ENCODE measurements at places on chromosomes 12 and 14.
A peak's percentile ranks its signal among the peaks of the same experiment; 100 is the strongest.

DNA sequence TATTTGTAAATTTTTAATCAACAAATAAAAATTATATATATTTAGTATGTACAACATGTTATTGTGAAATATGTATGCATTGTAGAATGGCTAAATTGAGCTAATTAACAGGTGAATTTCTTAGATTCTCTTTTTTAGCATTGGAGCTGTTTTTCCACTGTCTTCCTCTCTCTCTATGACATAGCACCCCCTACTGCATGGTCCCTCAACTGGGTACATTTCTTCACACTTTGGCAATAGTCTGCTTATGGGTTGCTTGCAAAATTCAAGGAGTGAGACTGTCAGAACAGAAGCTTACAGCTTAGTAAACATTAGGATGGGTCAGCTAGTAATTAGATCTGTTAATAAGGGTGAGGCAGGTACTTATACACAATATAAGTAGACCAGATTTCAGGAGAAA is 658.5 kb upstream of the MGAT4C start:
- DNase-seq: no peak

GRCh38 chr12:105773471-105773870 is 365.3 kb downstream of the NUAK1 start:
- no peak for DNase-seq

- DNase-seq: peak; percentile 7
Observed at GRCh38 chr12:66393890-66394289, 91.6 kb downstream of the HELB start.

GRCh38 chr12:106108185-106108835 is 30.4 kb downstream of the NUAK1 start:
- no peak for DNase-seq

DNA sequence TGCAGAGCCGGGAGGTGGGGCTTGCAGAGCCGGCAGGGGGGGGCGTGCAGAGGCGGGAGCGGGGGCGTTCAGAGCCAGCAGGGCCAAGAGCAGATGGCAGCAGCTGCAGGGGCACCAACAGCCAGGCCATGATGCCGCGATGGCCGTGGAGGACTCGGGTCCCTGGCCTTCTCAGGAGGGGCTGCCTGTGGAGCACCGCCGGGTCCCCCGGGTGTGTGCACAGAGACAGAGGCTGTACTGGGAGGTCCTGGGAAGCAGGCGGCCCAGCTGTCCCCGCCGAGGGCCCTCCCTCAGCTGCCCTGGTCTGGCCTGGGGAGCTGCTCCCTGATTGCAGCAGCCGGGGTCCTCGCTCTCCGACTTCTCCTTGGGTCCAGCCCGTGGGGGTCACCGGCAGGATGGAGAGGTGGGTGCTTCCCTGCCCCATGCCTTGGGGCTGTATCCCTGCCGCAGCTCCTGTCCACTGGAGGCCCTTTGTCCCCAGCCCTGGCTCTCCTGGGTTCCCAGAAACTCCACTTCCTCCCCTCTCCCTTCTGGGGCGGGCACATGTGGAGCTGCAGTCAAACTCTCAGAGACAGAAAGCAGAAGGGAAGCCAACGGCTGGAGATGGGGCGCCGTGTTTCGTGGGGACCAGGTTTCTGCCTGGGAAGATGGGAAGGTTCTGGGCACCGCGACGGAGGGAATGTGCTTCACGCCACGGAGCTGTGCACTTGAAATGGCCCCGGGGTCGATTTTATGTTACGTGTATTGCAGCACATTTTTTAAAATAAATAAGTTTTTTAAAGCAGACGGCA is 75.8 kb upstream of the GALNT9 start:
- DNase-seq: no peak

GRCh38 chr12:46359667-46360280 is 12.8 kb downstream of the SLC38A2 start:
- no peak for DNase-seq

GRCh38 chr12:103928682-103929045 is 1.5 kb upstream of the HSP90B1 start:
- DNase-seq: peak; percentile 83

GRCh38 chr14:51554339-51554920 is 97.3 kb upstream of the FRMD6 start:
- DNase-seq: no peak

DNA sequence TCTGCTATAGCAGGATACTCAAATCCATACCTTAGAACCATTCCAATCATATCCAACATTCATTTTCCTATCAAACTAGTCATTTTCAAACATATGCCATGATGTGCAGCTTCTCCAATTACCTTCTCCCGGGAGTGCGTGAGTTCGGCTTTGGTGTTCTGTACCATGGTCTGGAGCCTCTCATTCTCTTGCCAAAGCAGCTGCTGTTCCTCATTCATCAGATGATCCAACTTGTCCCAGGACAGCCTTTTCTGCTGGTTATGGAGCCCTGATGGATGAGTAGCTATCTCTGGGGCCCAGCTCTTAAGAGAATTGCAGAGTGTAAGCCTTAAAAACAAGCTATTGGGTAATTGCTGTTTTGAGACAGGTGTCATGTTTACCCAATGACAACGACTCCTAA is 71.1 kb upstream of the SAV1 start:
- no peak for DNase-seq

- no peak for DNase-seq
Observed at GRCh38 chr14:24815543-24815942, 181.6 kb upstream of the GZMB start.

- no peak for DNase-seq
Observed at GRCh38 chr14:22691171-22691570, 47.0 kb upstream of the OR6J1 start.

DNA sequence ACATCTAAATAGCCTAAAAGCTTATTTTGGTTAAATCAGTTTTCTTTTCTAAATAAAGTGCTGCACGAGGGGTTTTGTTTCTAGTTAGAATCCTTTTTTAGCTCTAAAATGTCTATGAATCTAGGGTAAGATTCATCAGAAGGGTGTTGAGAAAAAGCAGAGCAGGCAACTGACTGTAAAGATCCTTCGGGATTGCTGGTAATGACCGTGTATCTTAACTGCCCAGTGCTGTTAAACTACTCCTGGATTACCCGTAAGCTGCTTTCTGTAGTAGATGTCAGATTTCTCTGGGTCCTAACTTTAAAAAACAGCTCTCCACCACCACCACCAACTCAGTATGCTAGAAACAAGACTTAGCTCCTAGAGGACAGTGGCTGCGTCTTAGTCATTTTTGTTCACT is 39.2 kb downstream of the DACT1 start:
- no peak for DNase-seq

GRCh38 chr14:92753250-92753649 is 4.8 kb upstream of the LGMN start:
- no peak for DNase-seq

DNA sequence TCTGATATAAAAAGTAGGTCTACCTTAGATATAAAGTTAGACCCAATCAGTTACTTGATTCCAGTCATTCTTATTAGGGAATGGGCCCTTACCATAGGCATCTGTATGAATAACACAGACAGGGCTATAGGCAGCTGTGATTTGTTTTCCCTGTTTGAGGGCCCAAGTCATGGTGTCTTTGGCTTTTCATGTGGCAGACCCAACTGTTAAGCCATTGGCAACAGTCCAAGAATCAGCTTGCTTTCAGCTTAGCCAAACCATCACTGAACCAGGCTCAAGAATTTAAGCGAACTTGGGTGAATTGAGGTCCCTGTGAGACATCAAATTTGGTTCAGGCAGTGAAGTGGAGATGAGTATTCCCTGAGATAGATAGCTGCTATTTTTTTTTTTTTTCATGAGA is 111.2 kb downstream of the LRRIQ1 start:
- no peak for DNase-seq

DNA sequence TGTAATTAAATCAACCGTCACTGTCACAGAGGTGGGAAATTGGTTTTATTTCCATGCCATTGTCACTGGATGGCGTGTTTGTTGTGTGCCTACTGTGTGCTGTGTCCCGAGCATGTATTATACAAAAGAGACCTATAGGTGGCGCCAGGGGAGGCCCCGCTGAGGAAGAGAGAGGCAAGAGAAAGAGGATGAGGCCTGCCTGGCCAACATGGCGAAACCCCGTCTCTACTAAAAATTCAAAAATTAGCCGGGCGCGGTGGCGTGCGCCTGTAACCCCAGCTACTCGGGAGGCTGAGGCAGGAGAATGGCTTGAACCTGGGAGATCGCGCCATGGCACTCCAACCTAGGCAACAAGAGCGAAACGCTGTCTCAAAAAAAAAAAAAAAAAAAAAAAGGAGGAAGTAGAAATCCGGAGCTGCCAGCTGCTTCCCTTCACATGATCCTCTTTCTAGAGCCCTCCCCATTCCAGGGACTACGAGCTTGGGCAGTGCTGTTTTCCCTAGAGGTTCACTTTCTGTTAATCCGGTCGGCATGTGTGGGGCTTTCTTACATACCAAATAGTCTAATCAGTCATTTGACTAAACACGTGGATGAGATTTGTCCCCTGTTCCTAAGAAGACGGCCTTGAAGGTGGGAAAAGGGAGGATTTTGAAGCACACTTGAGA is 6.4 kb upstream of the CCDC175 start:
- no peak for DNase-seq

GRCh38 chr12:109586385-109587296 is 13.0 kb downstream of the MVK start:
- no peak for DNase-seq

DNA sequence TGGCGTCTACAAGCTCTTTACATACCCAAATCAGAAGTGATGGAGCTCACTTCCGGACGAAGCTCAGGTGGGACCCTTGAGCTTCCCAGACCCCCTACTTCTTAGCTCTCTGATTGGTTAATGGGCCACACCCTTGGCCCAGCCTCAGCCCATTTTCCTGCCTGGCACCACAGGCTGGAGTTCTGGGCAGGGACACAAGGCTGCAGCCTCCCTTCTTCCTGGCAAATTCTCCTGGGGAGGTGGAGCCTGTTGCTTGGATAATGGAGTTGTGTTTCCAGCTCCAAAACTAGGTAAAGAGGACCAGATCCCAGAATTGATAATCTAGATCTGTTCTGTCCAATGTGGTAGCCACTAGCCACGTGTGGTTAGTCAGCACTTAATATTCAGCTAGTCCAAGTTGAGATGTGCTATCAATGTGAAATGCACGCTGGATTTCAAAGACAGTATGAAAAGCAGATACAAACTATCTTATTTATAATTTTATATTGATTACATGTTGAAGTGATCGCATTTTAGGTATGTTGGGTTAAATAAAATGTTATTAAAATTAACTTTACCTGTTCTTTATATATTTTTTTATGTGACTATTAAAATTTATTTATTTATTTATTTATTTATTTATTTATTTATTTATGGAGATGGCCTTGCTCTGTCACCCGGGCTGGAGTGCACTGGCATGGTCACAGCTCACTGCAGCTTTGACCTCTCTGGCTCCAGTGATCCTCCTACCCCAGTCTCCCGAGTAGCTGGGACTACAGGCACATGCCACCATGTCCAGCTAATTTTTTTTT is 12.6 kb upstream of the FAIM2 start:
- no peak for DNase-seq

GRCh38 chr12:53244337-53244736 is 12.3 kb upstream of the RARG start:
- no peak for DNase-seq

GRCh38 chr12:92695577-92695976 is 7.2 kb upstream of the PLEKHG7 start:
- no peak for DNase-seq

DNA sequence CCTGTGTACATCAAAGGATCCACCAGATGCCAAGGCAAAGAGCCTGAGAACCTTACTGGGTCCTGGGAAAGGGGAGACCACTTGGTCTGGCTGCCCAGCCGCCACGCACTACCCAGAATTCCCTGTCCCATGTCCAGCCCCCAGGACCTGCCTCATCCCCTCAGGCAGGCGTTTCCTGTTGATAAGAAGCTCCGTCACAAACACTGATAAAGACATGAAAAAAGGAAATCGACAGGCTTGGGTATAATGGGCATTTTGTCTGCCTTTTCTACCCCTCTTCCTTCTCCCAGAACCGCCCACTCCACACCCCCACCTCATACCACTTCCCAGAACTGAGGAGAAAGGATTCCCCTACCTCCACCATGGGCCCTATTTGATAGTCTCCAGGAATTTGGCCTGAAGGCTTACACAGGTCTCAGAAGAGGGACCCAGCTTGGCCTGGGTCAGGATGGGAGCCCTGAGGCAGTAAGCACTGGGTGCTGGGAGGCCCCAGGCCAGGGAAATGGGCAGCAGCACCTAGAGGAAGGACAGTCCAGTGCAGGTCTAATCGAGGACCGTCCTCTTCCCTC is 18.8 kb downstream of the ACVRL1 start:
- DNase-seq: no peak

DNA sequence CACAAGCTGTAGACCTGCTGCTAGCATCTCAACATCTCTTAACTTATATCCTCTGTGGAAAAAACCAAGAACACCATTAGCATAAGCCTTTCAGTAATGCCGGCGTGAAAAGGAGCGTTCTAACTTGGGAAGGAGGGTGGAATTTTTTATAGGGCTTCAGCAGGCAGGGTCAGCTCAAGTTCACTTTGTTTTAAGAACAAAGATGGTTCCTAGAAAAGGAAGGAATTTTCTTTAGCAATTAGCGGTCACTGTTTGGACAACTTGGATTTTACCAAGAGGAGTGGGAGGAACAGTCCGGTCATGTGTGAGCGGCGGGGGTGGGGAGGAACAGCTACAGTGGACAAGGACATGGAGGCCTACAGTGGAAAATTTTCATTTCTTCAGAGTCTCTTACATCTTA is 35.9 kb downstream of the BBS10 start:
- no peak for DNase-seq

DNA sequence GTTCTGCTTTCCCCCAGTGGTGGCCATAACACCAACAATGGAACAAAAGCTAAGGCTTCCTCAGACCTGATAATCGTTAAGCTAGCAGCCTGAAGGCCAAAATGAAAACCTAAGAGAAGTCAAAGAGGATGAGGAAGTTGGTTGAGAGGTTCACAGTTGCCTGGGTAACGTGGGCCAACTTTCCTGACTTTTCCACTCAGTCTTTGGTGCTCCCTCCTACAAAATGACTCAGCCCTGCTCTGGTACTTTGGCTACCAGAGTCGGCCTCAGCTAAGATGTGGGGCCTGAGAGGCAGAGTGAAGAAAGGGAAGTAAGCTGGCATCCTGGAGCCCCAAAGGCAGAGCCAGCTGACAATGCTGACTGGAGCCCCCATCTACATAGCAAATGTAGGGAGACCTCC is 14.9 kb upstream of the FKBP11 start:
- no peak for DNase-seq

DNA sequence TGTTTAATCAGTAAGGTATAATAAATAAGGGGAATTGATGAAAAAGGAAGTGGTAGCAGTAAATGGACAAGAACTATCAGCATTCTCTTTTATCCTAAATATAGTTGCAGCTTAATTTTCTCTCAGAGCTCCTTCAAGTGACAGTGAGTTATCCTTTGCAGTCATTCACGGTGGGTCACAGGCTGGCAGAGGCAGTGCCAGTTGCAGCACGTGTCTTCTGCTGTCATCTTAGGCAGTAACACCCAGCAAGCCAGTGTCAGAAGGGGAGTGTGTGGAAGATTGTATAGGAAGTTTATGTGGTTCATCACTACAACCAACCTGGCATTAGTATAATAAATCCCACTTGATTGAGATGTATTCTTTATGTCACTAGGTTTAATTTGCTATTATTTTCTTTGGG is 170.0 kb downstream of the CCDC91 start:
- DNase-seq: no peak

DNA sequence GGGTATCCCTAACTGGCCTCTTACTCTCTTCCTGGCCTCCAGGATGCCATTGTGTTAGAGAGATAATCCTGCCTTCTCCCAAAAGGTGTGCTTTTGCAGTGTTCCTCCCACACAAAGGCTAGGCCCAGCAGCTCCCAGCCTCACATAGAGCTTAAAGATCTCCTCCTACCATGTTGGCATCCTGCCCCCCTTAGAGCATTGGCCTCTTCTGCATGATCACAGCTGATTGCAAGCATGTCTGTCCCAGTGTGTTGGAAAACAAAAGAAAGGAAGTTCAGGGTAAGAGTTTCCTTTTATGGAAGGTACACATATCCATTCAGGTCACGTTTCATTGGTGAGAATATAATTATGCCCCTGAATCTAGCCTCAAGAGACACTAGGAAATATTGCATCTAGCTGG is 405.4 kb downstream of the TMTC2 start:
- DNase-seq: no peak
